ENCODE measurements at places on chromosomes 16 and 17.

GRCh38 chr17:6231886-6232731 is 161.9 kb downstream of the WSCD1 start:
- no peak for DNase-seq

DNA sequence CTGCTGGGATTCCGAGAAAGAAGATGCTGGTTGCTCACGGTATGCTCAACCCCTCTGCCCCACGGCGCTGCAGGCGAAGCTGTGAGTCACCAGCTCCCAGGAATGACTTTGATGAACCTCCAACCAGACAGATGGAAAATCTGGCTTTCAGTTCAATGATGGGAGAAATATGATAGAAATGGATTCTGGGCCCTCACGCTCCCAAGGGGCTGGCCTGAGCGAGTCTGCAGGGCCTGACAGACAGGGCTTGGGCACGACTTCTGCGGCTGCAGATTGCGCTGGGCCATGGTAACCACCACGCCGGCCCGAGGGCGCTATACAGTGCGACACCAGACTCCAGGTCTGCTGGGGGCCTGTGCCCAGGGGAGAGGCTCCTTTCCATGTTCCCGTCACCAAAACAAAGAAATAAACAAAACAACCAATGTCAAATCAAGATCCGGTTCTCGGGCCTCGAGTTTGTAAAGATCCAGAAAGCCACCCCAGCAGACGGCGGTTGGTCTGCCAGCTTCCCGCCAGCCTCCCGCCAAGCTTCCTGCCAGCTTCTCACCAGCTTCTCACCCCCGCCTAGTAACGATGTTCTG is 11.1 kb upstream of the ABR start:
- DNase-seq = no peak

GRCh38 chr16:55017321-55017720 is 86.7 kb downstream of the IRX5 start:
- DNase-seq = no peak

DNA sequence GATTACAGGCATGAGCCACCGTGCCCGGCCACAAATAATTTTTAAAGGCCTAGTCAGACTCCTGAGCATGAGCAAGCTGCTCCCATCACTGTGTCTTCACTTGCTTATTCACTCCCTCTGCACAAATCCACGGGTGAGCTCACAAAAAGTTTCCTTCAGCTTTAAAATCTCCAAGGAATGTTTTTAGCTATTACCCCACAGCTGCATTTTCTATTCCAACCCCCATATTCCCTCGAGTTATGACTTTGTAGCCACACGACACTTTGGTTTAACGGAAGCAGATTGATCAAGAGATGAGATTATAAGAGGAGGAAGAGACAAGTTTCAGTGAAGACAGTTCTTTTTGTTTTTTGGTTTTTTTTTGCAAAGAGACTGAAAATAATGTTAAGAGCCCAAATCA is 49.1 kb upstream of the SLC25A19 start:
- DNase-seq = no peak

- DNase-seq = no peak
Observed at GRCh38 chr17:60332574-60332973, 59.4 kb downstream of the USP32 start.
